ENCODE measurements at places on chromosomes 12 and 14. TPM values are rescaled to one million over a fixed set of nuclear protein-coding genes. Genes with fewer than 3 reads are reported as not detected.
A peak's percentile ranks its signal among the peaks of the same experiment; 100 is the strongest.

The DBX2 gene
- not detected for total RNA-seq

DNA sequence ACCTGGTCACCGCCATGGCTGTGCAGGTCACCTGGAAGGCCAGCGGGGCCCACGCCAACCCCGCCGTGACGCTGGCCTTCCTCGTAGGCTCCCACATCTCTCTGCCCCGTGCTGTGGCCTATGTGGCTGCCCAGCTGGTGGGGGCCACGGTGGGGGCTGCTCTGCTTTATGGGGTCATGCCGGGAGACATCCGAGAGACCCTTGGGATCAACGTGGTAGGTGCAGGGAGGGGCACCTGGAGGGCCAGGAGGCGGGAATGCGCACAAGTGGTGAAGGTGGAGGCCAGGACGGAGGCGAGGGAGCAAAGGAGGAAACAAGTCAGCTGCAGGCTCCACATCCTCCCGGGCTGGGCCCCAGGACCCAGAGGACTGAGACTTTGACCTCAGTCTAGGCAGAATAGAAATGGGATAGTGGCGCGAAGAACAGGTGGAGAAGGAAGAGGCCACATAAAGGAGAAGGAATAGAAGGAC is 649 bp downstream of the AQP6 start:
- H3K4me3 ChIP-seq: no peak overlapping the region
- no peaks in the 10 kb centered on the region for H3K36me3 ChIP-seq
- DNase-seq: no peak
- no peak overlapping the region for H3K27ac ChIP-seq
- peaks cover 4% of the 10 kb centered on the region for H3K4me1 ChIP-seq

DNA sequence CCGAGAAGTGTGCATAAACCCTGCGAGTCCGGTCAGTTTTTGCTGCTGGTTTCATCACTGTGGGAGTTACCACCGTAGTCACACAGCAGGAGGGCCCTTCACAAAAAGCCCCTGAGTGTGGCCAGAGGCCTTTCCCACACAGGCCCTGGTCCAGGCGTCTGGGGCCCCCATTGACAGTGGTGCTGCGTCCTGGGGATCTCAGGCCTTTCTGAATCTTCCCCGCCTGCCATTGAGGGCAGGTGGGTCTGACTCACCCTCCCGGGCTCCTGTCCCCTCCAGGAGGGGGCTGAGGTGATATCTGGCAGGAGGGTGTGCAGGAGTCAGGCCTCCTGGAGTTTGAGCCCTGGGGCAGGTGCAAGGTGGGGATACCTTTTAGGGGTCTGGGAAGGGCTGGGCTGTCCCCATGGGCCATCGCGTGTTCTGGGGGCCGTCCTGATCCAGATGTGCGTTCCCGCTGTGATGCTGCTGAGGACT is 358.5 kb downstream of the TMEM121 start:
- H3K36me3 ChIP-seq: no peaks in the 10 kb centered on the region
- H3K4me1 ChIP-seq: no peaks in the 10 kb centered on the region
- H3K27ac ChIP-seq: no peak overlapping the region
- no peak overlapping the region for H3K4me3 ChIP-seq

DNA sequence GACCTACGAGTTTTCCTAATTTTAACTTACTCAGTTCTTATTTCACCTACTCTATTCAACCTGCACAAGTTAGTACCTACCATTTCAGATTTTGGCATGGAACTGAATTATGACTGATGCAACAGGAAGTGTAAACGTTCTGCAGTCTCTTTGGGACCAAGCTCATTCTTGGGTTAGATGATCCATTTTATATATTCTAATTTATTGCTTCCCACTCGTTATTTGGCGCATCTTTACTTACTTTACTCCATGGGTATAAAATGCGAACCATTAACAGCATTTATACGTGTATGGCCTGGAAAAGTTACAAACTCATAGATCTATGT is 1.0 kb upstream of the EML1 start:
- DNase-seq: no peak
- H3K4me3 ChIP-seq: peak overlapping the region; percentile 58
- no peak overlapping the region for H3K27ac ChIP-seq
- peaks cover 9% of the 10 kb centered on the region for H3K27me3 ChIP-seq
- no peaks in the 10 kb centered on the region for H3K36me3 ChIP-seq

GRCh38 chr12:127781336-127781735 is 485.6 kb upstream of the TMEM132C start:
- no peak overlapping the region for H3K27ac ChIP-seq
- no peak overlapping the region for H3K4me3 ChIP-seq
- H3K4me1 ChIP-seq: no peaks in the 10 kb centered on the region
- H3K27me3 ChIP-seq: no peaks in the 10 kb centered on the region

The SSPN gene
- 1.1 TPM for total RNA-seq

The CDCA4 gene
- total RNA-seq: 62.4 TPM

DNA sequence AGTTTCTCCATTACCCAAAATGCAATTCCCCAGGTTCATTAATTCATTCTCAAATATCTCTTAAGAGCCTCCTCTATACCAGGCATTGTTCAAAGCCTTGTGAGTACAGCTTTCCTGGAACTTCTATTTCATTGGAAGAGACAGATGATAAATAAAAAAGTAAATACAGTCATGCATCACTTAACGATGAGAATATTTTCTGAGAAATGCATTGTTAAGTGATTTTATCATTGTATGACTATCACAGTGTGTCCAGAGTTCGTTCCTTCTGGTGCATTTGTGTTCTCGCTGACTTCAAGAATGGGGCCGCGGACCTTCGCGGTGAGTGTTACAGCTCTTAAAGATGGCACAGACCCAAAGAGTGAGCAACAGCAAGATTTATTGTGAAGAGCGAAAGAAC is 66.0 kb downstream of the ANO4 start:
- no peak for DNase-seq
- no peaks in the 10 kb centered on the region for H3K27me3 ChIP-seq
- no peaks in the 10 kb centered on the region for H3K36me3 ChIP-seq
- 0 out of 2 replicates have a peak, but pooled peaks cover under 1% of the 10 kb centered on the region for H3K4me1 ChIP-seq

DNA sequence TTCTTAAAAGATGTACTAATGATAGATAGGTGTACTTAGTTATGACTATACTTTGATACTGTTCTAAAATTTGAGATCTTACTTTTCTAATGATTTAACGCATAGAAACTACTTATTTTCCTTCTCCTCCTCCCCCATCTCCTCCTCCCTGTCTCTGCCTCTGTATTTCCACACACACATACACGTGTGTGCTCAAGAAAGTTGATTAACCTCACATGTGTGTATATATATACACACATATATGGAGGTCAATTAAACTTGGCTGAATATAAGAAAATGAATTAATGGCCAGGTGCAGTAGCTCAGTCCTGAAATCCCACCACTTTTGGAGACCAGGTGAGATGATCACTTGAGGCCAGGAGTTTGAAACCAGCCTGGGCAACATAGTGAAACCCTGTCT is 362.7 kb upstream of the SYT1 start:
- H3K4me3 ChIP-seq: no peak overlapping the region
- no peaks in the 10 kb centered on the region for H3K36me3 ChIP-seq
- no peak overlapping the region for H3K27ac ChIP-seq
- H3K27me3 ChIP-seq: no peaks in the 10 kb centered on the region
- no peak for DNase-seq
- no peaks in the 10 kb centered on the region for H3K4me1 ChIP-seq

GRCh38 chr14:81819344-81819743 is 285.7 kb upstream of the SEL1L start:
- H3K4me3 ChIP-seq: no peak overlapping the region
- no peak for DNase-seq
- no peak overlapping the region for H3K27ac ChIP-seq
- H3K27me3 ChIP-seq: no peaks in the 10 kb centered on the region
- H3K4me1 ChIP-seq: peaks cover 13% of the 10 kb centered on the region
- H3K36me3 ChIP-seq: peaks cover 9% of the 10 kb centered on the region

DNA sequence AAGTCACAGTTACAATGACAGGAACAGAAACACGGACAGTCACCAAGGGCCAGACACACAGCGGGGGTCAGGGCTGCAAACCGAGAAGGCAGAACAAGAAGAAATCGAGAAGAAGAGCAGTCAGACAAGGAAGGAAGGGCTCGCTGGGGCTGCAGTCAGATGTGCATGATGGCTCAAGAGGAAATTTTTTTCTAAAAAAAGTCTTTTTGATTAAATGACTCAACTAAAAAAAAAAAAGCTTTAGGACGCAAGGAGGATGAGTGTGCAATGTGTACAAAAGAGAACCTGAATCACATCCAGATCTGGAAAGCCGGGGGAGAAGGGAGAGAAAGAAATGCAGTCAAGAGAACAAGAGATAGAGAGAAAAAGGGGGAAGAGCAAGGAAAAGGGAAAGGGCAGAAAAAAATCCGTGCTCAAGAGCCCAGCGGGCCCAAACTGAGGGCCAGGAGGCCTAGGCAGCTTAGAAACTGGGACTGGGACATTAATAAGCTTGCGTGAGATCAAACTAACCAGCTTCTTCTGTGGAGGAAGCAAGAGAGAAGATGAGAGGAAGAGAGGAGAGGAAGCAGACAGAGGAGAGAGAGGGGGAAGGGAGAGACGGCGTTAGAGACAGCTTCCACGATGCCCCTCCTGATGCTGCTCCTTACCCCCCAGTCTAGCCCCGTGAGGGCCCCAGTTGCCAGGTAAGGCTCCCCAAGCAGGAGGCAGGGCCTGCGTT is 6.7 kb downstream of the IFFO1 start:
- H3K4me1 ChIP-seq: peaks cover 3% of the 10 kb centered on the region
- no peak overlapping the region for H3K4me3 ChIP-seq
- H3K36me3 ChIP-seq: peaks cover 9% of the 10 kb centered on the region
- H3K27me3 ChIP-seq: no peaks in the 10 kb centered on the region

The OXA1L gene
- 91.7 TPM for total RNA-seq
